Bronchial epithelial cell (primary cell): ENCODE measurements at places on chromosomes 2 and 18. TPM values are rescaled to one million over a fixed set of nuclear protein-coding genes. Genes with fewer than 3 reads are reported as not detected.

Gene DNAH7
- under 0.01 and 0.26 TPM in 2 replicates for total RNA-seq

Gene LRRTM4
- total RNA-seq, result not detected in 2 replicates

Gene DLX1
- total RNA-seq, result not detected in 2 replicates

Gene CABYR
- 0.79 and 0.90 TPM in 2 replicates for total RNA-seq

Gene ACKR3
- total RNA-seq, result 17.9 and 22.0 TPM in 2 replicates

Gene ALK
- total RNA-seq, result not detected in 2 replicates

Gene LAMA3
- 381 and 531 TPM in 2 replicates for total RNA-seq

Gene CDH7
- total RNA-seq, result not detected in 2 replicates

Gene PLB1
- 1.5 and 1.6 TPM in 2 replicates for total RNA-seq

Gene COL4A4
- total RNA-seq, result under 0.01 and 0.13 TPM in 2 replicates

Gene LYG1
- total RNA-seq, result 0.26 and 0.77 TPM in 2 replicates

Gene LHCGR
- total RNA-seq, result not detected in 2 replicates
